ENCODE measurements at places on chromosomes 5 and 9.

GRCh38 chr9:20135119-20135697, 346.4 kb upstream of the SLC24A2 start:
- no peak for DNase-seq

- DNase-seq = no peak
These were observed 90.9 kb downstream of the THBS4 start for GRCh38 chr5:80125962-80126480.

DNA sequence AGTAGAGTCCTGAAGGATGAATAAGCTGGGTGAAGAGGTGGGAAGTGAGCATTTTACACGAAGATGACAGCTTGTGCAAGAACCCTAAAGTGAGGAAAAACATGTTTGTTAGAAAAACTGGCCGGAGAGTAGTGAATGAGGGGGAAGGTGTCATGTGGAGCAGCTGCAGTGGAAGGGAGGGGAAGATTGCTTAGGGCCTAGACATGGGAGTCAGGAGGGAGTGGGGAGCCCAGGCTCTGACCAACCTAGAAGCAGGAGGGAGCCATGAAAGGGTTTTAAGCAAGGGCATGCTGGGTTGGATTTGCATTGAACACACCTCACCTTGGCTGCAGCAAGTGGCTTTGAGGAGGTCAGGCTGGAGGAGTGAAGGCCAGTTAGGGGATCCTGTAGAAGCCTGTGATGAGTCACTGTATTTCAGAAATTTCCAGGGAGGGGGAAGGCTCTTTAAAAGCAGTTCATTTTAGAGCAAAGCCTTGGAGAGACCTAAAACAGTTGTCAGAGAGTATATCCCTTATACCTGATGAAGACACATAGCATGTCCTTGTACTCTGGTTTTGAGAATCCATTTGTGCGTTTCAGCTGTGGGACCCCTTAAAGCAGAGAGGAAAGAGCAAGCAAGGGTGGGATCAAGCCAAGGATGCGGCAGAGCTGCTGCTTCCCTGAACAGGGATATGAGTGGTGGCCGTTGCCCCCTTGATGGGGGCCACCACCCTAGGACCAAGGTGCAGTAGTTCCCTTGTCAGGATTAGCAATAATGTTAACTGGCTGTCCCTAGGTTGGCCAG, 45.4 kb downstream of the ANGPTL2 start:
- DNase-seq = peak; percentile 7

GRCh38 chr5:85990998-85991397, 626.7 kb upstream of the COX7C start:
- no peak for DNase-seq

DNA sequence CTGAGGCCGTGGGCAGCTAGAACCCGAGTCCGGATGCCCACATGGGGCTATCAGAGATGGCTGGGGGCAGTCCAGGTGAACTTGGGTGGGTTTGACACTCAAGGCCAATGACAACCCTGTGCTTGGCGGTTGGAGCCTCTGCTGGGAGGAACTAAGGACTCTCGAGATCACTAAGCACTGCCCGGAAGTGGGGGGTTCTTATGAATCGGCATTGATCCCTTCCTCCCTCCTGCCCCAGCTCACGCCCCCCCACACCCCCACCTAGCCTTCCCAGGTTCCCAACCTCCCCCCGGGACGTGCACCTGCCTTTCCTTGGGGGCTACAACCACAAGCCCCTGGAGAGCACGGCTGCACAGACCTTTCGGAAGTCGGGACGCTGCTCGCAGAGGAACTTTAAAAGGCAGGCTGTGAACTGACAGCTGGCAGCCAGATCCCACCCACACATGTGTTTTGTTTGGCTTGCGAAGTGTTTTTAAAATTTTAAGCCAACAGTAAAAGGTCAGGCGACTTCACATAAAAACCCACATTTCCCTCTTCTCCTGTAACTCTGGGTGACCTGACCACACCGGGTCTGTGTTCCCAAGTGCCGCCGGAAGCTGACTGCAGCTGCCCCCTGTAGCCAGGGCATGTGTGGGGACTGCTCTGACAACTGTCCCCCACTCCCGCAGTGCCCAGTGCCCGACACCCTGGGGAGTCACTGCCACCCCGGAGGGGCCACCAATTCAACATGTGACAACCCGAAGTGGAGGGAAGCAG, 5.1 kb upstream of the RALGDS start:
- no peak for DNase-seq

DNA sequence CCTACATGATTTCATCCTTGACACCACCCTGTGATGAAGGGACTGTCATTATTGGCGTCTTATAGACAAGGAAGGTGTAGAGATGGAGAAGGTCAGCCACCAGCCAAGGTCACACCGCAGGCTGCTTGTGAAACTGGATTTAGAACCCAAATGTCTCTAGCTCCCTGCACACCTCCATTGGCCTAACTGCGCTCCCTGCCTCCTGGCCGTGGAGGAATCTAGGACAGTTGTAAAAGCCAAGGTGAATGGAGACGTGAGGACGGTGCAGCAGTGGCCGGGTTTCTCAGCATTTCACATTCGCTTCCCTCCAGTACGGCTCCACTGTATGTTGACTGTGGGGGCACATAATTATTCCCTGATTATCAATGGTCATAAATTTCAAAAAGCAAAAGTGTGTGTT, 119.9 kb downstream of the NSG2 start:
- DNase-seq = no peak

DNA sequence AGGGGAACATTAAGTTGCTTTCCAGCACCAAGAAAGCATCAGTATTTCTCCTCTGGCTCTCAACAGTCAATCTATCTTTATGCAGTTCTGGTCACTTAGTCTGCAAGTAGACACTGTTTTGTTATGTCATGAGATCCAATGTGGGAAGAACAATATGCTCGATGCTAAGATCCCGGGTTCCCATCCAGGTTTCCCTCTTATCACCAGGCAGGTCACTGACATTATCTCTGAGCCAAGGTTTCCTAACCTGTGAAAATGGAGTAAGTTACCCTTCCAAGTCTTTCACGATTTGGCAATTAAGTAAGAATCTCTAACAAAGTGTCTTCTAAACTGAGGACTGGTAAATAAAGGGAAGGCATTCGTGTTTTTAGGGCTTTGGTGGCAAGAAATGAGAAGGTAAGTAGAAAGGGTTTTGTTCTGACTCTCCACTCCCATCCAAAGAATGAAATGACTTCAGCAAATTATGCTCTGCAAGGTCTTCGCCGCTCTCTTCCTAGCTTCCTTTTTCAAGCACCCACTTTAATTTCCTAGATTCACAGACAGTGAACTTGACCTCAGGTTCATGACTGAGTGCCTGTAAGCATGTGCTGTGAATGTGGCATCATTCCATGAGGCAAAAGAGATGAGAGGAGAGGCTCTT, 86.4 kb downstream of the DCP2 start:
- no peak for DNase-seq

- DNase-seq = no peak
These were observed 372.0 kb downstream of the CDH9 start for GRCh38 chr5:26666371-26666770.

DNA sequence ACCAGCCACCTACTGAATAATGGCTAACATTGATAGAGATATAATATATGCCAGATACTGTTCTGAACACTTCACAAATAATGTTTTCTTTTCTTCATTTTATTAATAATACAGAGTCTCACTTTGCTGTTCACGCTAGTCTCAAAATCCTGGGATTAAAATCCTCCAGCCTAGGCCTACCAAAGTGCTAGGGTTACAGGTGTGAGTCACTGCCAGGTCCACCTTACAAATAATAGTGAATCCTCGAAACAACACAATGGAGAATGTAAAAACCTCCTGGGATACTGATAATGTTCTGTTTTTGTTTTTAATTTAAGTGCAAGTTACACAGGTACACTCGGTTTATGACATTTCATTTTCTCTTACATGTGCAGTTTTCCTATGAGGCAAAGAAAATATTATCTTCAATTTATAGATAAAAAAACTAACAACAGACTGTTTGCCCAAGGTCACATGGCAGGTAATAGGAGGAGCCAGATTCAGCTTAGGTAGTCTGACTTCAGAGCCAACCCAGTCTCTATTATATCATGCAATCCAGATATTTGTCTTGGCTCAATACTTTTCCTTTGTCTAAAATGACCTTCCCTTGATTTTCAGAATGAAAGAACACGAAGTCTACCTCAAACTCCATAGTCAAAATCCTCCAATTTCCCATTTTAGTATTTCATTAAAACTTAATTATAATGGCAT, 7.8 kb downstream of the ZFR start:
- no peak for DNase-seq

- DNase-seq = no peak
These were observed 13.8 kb downstream of the CYFIP2 start for GRCh38 chr5:157279605-157280239.
